ENCODE measurements at places on chromosomes 2 and 18.

GRCh38 chr18:22165049-22165602 is 4.3 kb upstream of the GATA6 start:
- no peak for DNase-seq

DNA sequence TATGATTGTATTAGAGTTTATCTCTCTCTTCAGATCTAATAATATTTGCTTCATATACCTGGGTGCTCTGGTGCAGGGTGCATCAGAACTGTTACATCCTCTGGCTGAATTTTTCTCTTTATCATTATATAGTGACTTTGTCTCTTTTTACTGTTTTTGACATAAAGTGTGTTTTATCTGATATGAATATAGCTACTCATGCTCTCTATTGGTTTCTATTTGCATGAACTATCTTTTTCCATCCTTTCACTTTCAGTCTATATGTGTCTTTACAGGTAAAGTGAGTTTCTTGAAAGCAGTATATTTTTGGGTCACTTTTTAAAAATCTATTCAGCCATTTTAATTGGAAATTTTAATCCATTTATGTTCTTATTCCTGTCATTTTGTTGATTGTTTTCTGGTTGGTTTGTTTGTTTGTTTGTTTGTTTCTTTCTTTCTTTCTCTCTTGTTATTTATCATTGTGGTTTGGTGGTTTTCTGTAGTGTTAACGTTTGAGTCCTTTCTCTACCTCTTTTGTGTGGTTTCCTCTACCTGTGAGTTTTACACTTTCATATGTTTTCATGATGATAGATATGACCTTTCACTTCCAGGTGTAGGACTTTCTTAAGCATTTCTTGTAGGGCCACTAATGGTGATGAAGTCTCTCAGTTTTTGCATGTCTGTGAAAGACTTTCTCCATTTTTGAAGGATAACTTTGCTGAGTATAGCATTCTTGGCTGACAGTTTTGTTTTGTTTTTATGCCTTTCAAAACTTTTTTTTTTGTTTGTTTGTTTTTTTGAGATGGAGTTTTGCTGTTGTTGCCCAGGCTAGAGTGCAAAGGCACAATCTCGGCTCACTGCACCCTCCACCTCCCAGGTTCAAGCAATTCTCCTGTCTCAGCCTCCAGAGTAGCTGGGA is 54.9 kb downstream of the CCNT2 start:
- DNase-seq: peak; percentile 41

DNA sequence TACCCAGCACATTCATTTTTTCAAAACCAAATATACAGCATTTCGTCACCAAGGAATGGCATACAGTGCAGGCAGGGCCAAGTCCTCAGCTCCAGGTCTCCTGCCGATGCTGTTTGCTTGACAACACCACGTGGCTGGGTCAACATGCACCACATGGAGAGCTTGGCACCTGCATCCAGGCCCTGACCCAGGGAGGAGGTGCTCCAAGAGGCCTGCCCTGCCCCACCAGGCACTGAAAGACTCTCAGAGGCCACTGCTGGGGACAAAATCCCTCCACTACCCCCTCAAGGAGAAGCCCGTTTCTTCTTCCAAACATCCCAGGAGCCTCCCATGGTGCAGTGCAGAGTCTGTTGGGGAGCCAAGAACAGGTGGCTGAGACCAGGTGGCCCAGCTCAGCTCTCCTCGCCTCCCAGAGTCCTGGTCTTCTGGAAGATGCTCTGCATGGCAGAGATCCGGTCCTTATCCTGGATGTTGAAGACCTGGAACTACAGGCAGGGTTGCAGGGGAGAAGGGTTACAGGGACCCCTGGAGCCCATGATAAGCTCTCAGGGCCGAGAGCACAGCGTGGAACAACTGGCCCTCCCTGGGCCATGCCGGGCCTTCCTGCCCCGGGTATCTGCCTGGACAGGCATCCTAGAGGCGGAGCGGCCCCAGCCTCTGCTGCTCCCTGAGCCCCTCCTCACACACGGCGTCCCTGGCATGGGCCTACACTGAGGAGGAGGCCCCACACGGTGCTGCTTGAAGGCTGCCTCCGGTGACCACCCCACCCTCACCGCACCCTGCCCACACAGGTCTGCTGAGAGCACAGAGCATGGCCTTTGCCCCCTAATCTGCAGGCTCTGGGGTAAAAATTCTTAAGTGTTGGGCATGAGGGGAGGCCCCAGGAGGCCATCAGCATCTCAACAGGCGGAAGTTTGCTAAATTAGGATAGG is 9.0 kb downstream of the MAB21L4 start:
- no peak for DNase-seq

- no peak for DNase-seq
Observed at GRCh38 chr2:182324665-182325064, 102.2 kb downstream of the PDE1A start.

Data from activated CD4-positive, alpha-beta T cell treated with anti-CD3 and anti-CD28 coated beads, Interleukin-2, amount 50 U/mL, for 16 hours (primary cell).